ENCODE measurements at places on chromosomes 11 and 22.

GRCh38 chr11:110807801-110808200 lies 95.6 kb upstream of the ARHGAP20 start:
- no peak for DNase-seq

GRCh38 chr22:44522526-44523170 lies 24.6 kb upstream of the RTL6 start:
- DNase-seq = no peak

DNA sequence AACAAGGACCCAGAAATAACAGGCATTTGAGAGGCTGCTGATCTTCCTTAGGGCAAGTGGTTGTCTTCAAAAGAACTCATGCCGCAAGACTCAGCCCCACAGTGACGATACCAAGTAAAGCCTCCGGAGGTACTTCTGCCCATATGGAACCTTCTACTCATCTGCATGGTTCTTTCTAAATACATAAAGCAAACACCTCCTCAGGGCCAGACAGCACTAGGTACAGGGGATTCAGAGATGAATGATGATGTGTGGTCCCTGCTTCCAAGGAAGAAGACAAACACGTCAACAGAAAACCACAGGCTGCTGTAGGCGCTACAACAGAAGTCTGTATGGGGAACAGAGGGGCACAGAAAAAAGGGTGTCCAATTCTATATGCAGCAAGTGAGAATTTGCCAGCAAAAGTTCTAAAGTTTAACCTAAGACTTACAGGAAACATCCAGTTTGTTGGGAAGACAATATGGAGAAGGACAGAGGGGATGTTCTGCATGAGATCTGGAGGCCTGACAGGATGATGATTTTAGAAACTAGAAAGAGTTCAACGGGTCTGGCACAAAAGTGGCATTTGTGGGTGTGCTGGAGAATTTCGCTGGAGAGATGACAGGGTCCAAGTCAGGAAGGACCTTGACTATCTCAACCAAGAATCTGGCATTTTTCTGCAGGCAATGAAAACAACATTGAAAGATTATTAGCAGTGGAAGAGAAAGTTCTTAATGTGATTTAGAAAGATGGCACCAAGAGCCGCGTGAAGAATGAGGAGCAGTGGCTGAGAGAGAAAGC lies 23.7 kb downstream of the JAML start:
- no peak for DNase-seq

- no peak for DNase-seq
Observed at GRCh38 chr11:44319170-44319551, 9.2 kb upstream of the ALX4 start.

GRCh38 chr11:19294444-19294843 lies 53.7 kb upstream of the E2F8 start:
- DNase-seq = no peak

DNA sequence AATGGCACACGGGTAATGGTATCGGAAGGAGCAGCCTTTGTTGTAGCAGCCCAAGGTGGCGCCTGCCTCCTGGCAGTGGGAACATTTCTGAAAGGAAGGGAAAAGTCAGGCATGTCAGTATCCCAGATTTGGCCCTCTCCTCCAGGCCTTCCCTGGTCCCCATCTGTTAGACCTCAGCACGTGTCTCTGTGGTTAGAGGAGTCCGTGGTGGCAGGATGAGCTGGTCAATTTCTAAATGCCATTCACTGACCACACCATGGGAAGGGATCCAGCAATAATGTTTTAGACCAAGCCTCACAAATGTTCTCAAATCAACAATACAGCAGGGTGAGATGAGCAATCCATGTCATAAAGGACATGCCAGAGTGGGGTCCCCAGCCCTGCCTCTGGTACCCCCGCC lies 49.0 kb upstream of the CYP2D6 start:
- DNase-seq = no peak

DNA sequence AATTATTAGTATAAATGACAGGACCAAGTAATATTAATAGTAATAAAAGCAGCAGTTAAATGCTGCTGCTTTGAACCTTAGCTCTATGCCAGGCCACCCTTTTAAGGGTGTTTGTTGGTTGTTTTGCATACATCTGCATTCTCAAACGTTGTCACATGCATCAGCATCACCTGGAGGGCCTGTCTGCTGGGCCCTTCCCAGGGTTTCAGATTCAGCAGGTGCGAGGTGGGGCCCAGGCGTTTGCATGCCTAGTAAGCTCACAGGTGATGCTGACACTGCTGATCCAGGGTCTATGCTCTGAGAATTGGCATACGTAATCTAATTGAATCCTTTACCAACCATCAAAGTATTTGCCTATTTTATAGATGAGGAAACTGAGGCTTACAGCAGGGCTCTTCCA lies 246.5 kb downstream of the CADM1 start:
- no peak for DNase-seq

- DNase-seq = peak; percentile 31
Observed at GRCh38 chr11:325796-326591, 5.3 kb upstream of the IFITM3 start.

GRCh38 chr22:43510281-43511070 lies 98.7 kb downstream of the MPPED1 start:
- DNase-seq = no peak

- peak; percentile 45 for DNase-seq
Observed at GRCh38 chr11:44066732-44067141, 667 bp downstream of the ACCS start.

DNA sequence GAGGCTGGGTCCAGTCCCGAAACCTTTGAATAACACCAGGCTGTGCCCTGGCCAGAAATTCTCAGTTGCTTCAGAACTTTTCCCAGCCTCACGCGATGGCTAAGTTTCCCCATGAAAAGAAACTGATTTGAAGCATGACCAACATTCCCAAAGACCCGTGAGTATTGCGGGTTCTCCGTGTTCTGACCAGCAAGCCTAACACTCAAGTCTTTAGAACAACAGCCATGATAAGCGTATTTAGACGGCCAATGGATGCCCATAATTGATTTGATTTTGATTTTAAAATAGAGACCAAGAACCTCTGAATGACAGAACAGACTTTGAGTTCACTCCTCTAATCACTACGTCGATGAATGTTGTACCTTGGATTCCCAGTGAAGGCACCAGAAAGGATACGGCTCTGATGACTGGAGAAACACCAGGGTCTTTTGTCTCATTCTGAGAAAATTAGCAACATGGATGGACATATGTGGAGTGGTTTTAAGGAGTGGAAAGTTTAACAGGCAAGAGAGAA lies 43.9 kb downstream of the ZNF280B start:
- DNase-seq = no peak
